ENCODE measurements at places on chromosomes 6 and 20. TPM values are rescaled to one million over a fixed set of nuclear protein-coding genes. Genes with fewer than 3 reads are reported as not detected.

Gene TNF
- not detected for total RNA-seq

Gene SYS1
- total RNA-seq: 29.6 TPM

Gene SUPT3H
- 4.8 TPM for total RNA-seq

Gene CEP85L
- 14.4 TPM for total RNA-seq

Gene RAET1L
- not detected for total RNA-seq

Gene RBPJL
- total RNA-seq: not detected

Gene MMS22L
- 5.5 TPM for total RNA-seq

Gene ZBTB46
- 87.3 TPM for total RNA-seq

Gene SLC22A16
- under 0.01 TPM for total RNA-seq

Gene ZSCAN31
- 10.2 TPM for total RNA-seq

Gene SLC17A9
- 1.9 TPM for total RNA-seq

Gene SAYSD1
- 12.2 TPM for total RNA-seq

Gene PGC
- total RNA-seq: not detected

Gene ULBP3
- total RNA-seq: 5.0 TPM

Gene NKAIN4
- not detected for total RNA-seq

Gene FOXQ1
- total RNA-seq: not detected

Gene SH3BGRL2
- total RNA-seq: 159 TPM

Gene SLC22A7
- not detected for total RNA-seq

Gene TSPO2
- not detected for total RNA-seq

Gene SCUBE3
- 1.0 TPM for total RNA-seq

All from dermis lymphatic vessel endothelial cell (primary cell).